IPS-NIHi11 (cell line): ENCODE measurements at places on chromosomes 7 and 10.

- no peak for DNase-seq
Observed at GRCh38 chr7:38335128-38335491, 61.7 kb upstream of the TARP start.

DNA sequence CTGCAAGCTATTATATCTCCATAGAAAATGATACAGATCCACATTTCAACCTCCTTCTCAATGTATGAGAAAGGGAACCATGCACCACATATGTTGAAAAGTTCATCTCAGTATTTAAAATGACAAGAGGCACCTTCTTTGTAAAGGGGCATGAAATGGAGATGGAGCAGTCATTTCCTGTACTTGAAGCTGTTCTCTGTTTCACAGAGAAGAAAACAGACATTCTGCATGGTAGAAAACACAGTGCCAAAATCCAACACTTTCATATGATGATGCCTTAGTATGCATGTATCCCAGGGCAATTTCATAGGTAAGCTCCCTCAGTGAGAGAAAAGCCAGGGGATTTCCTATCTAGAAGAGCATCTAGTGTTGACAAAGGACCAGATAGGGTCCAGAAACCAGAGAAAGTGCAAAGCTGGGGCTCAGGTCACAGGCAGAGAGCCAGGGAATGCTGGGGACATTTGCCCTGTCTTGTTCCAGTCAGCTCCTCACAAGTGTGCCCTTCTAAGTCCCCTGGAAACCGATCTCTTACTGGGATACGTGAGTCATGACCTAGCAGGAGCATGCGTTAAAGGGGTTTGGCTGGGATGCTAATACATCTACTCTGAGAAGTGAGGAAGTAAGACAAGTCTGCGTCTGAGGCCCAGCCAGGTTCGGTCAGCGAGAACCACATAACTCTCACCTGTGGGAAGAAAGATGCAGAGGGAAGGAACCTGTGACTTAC is 118.7 kb downstream of the ICA1 start:
- DNase-seq, result no peak

DNA sequence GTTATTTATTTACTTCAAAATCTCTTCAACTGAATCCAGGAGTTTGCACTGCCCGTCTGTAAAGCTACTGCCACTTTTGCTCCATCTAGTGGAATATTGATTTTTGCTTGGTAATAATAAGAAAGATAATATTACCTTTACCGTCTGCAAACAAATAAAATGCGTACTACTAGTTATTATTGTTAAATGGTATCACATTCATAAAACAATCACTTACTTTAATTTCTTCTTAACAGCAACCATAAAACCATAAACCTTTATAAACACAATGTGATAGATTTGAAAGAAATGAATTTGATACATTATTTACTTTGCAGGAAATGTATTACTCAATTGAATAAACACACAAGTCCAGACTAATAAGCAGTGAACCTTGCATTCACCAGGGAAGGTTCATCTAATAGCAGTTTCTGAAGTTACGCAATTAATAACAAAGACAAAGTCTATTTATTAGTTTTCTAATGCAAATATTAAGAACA is 6.4 kb downstream of the AGMO start:
- no peak for DNase-seq

DNA sequence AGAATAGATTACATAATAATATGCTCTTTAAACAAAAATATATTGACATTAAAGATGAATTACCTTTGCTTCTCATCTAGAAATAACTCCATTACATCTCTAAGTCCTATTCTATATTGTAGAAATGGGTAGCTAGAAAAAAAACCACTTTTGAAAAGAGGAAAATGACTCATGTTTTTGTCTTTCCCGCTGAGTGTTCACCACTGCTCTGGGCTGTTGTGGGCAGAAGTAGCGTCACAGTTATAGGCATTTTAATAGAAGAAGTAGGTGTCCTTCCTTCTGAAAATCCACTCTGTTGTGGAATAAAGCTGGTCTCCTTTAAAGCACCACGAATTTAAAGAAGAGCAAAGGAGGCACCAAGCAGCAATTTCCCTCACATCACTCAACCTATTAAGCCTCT is 117.6 kb upstream of the NFE2L3 start:
- no peak for DNase-seq

- no peak for DNase-seq
Observed at GRCh38 chr10:60374836-60375235, 14.8 kb downstream of the ANK3 start.

DNA sequence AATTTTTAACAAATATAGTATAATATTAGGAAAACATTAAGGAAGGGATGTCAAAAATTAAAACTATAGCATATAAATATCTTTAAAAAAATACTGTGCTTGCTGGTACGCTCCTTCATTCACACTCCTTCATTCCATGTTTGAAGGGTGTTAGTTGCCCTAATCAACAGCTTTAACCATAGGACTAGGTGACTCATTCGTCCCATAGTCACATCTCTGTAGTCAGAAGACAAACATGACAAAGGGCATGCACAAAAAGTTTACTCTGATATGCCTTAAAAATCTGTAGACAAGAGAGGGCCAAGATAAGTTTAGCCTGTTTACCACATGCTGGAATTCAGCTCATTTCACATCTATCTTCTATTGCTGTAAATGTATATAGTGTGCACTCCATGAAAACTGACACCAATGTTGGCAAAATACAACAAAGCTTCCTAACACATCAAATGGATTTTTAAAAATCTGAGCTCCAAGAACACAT is 646 bp downstream of the FAM13C start:
- DNase-seq, result no peak
